Thyroid gland (tissue), 4 donors: ENCODE measurements at places on chromosomes 7 and 10. TPM values are rescaled to one million over a fixed set of nuclear protein-coding genes. Genes with fewer than 3 reads are reported as not detected.

DNA sequence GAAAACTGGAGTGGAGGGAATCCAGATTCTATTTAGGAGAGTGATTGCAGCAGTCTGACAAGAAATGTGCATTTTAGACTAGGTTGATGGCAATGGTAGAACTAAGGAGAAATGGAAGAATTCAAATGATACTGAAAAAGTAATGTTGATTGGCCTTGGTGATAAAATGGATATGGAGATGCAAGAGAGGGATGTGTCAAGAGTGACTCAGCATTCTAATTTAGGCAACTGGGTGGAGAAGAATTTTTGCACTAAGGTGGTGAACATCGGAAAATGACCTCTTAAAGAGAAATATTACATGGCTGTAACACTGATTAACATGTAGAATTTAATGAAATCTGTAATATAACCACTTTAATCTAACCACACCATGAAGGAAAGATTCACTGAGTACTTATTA, 806.5 kb downstream of the PHTF2 start:
- DNase-seq, result no peak

DNA sequence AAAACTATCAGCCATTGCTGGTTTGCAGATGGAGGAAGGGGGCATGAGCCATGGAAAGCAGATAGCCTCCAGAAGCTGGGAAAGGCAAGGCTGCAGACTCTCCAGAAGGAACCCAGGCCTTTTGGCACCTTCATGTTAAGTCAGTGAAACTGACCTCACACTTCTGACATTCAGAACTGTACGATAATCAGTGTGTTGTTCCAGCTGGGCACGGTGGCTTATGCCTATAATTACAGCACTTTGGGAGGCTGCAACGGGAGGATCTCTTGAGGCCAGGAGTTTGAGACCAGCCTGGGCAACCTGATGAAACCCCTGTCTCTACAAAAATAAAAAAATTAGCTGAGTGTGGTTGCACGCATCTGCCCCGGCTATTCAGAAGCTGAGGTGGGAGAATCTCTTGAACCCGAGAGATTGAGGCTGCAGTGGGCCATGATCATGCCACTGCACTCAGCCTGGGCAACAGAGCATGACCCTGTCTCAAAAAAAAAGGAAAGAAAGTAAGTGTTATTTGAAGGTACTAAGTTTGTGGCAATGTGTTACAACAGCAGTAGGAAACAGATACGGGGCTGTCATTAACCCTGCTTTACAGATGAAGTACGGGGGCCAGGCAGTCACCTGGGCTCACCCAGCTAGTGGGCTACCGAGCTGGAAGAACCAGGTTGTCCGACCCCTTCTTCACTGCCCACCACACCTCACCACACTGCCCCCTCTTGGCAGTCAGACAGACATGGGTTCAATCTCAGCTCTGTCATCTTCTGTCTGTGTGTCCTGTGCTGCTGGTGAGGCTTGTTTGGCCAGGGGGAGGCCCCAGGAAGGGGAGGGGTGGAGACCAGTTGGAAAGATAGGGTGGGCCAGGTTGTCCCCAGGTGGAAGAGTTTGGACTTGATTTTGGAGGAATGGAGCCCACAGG, 18.3 kb downstream of the CHST3 start:
- DNase-seq, result no peak

DNA sequence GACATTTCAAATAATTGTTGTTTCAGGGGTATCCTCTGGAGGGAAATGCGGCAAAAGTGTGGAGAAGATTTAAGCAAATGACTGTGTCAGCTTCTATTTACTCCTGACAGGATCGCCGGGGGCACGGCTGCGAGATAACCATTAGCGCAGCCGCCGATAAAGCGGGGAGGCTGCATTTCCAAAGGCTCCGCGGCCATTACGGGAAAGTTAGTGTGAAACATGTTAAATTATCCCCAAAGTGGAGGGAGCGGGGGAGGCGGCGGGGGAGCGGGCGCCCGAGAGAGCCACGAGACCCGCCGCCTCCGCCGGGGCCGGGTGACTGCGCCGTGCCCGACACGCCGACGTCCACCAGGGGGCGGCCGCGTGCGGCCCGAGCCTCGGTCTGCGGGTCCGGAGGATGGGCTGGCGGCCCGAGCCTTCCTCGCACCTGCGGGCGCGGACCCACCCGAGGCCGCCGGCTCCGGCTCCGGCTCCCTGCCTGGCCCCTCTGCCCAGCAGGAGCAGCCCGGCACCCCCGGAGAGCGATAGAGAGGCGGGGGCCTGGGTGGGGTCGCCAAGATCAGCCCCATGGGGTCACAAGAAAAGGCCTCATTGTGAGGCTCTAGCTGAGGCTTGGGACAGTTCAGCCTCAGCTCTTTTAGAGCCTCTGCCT, 74.4 kb upstream of the PAX2 start:
- DNase-seq, result no peak

- no peak for DNase-seq
Observed at GRCh38 chr7:158840604-158841003, 11.3 kb upstream of the ESYT2 start.

- peak; percentile 42 for DNase-seq
Observed at GRCh38 chr10:109966961-109967738, 40.6 kb upstream of the ADD3 start.

DNA sequence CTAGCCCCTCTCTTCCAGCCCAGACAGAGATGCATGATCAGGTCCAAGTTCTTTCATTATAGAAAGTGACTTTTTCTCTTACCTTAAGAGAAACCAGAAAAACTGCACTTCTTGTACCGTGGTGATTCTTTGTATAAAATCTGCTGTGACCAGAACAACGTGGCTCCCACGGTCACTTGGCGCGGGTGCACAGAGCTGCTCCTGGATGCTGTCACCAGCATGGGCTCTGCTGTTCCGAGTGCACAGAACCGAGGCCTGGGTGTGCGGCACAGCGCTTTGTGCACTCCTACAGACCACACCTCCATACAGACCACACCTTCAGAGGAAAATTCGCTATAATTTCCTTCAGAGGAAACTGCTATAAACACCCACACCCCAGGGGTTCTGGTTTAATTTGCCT, 26.0 kb downstream of the VIPR2 start:
- DNase-seq, result no peak

GRCh38 chr7:96182424-96183158, 139.3 kb downstream of the SLC25A13 start:
- no peak for DNase-seq

- DNase-seq, result no peak
Observed at GRCh38 chr10:107546284-107546683, 381.8 kb upstream of the SORCS1 start.

IKZF5 gene
- 14.8 TPM for total RNA-seq

ACTR3C gene
- 17.9 TPM for total RNA-seq
